RWPE1 (cell line): ENCODE measurements at places on chromosomes 11 and 22.

- no peak for DNase-seq
Measured at GRCh38 chr11:83768489-83768888, 482.3 kb upstream of the CCDC90B start.

DNA sequence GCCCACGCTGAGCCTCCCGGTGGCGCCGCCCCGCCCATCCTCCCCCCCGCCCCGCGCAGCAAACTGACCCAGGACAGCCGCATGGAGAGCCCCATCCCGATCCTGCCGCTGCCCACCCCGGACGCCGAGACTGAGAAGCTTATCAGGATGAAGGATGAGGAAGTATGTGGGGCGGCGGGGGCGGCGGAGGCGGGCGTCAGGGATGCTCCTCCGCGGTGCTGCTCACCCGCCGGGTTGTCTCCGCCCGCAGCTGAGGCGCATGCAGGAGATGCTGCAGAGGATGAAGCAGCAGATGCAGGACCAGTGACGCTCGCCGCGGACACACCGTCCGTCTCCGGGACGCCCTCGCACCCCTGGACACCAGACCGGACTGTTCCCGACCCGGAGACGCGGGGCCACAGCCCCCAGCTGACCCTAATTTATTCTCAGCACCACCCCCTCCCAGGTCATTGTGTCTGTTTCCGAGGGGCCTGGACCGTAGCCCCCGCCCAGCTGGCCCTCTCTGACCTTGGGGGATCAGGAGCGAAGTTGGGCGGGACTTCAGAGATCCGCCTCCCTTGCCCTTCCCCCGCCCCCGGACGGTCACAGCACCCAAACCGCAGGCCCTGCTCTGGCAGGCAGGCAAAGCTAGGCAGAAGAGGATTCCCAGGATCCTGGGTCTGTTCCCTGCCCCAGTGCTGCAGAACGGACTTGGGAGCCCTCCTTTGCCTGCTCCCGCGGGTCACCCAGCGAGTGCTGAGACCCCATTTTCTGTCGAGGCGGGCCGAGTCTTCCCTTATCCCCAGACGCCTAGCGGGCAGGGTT, 959 bp upstream of the GP1BB start:
- DNase-seq: no peak

- DNase-seq: no peak
Measured at GRCh38 chr11:64352995-64353714, 5.8 kb upstream of the RPS6KA4 start.

GRCh38 chr11:8740129-8740528, 57.5 kb downstream of the RPL27A start:
- no peak for DNase-seq

- DNase-seq: no peak
Measured at GRCh38 chr11:2521081-2521732, 76.4 kb downstream of the KCNQ1 start.

DNA sequence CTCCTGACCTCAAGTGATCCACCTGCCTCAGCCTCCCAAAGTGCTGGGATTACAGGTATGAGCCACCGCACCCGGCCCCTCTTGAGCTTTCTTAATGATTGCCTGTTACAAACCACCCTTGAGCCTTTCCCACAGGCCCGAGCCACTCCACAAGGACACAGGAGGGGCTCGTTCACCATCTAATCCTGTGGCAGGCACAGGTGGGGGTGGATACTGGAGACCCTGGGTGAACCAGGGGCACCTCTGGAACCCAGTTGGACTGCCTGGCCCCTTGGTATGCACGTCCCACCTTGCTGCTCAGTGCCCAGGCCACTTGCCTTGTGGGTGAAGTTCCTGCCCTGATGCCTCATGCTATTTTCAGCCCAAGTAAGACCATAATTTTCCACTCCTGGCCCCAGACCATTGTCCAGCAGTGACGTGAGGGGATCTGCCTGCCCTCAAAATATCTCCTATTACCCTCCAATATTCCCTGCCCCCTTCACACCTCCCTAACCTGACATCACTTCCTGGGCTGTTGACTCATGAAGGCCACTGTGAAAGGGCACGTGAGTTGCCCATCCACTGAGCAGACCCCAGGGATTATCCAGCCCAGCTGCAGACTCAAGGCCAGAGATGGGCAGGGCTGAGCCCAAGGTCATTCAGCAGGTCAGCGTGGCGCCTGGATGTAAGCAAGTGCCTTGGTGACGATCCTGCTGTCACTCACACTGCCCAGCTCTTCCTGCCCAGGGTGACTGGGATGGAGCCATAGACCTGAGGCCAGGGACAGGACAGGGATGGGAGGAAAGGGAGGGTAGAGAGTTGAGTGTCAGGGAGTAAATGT, 19.6 kb downstream of the P2RY2 start:
- no peak for DNase-seq

DNA sequence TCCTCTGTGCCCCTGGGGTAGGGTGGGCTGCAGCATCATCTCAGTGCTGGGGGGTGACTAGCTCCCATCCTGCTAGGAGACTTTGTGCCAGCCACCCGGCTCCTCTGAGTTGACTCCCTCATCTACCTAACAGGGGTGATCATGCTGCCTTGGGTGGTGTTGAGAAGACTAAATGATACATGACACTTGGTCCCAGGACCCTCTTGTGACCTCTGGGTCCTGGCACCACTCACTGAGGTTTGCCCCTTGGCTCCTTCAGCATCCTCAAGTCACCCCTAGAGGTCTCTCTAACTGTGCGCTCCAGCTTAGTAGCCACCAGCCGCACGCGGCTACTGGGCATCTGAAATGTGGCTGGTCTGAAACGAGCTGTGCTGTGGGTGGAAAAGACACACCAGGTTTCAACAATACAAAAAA, 72.1 kb downstream of the LRRC32 start:
- DNase-seq: no peak
